ENCODE measurements at places on chromosomes 5 and 9.
A peak's percentile ranks its signal among the peaks of the same experiment; 100 is the strongest.

- no peak for DNase-seq
Observed at GRCh38 chr9:134305533-134305932, 20.7 kb upstream of the RXRA start.

DNA sequence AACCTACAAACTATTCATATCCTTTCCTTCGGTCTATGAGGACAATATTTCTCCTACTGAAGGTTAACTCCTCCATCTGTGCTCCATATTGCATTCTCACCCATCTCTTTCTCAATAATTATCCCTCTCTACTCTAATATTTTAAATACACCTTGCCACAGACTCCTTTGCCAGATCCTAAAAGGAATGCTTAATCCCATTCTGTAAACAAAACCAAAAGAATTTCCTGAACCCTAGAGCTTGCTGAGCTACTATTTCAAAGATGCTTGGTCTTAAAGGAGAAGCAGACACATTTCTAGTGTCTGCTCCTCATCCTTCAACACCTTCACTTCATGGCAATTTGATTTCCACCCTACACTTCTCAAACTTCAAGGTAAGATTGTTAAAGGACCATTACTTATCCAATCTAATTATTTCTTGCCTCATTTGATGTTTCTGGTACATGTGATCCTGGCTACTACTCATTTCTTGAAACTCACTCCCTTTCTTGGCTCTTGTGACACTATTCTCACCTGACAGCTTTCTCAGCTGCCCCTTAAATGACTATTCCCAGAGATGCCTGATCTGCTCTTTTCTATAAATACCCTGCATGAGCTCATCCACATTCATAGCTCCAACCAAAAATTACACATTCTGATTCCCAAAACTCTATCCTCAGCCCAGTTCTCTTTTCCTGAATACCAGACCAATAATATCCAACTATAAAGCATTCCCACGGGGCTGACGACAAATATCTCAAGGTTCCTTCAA, 20.2 kb downstream of the HOMER1 start:
- no peak for DNase-seq

DNA sequence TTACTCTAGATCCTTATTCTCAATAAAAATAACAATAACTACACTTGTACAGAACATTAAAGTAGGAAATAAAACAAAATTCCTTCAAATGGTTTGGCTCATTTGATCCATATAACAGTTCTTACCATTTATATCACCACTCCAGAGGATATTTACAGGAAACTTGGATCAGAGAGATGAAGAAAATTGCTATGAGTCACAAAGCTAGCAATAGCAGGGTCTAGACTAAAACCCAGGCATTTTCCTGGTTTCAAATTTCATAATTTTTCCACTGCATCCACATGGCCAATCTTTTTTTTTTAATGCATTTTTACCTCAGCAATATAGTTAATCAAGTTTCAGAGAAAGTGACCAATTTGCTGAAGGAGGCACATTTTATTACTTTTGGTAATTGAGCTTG, 299.2 kb downstream of the ELAVL2 start:
- no peak for DNase-seq

DNA sequence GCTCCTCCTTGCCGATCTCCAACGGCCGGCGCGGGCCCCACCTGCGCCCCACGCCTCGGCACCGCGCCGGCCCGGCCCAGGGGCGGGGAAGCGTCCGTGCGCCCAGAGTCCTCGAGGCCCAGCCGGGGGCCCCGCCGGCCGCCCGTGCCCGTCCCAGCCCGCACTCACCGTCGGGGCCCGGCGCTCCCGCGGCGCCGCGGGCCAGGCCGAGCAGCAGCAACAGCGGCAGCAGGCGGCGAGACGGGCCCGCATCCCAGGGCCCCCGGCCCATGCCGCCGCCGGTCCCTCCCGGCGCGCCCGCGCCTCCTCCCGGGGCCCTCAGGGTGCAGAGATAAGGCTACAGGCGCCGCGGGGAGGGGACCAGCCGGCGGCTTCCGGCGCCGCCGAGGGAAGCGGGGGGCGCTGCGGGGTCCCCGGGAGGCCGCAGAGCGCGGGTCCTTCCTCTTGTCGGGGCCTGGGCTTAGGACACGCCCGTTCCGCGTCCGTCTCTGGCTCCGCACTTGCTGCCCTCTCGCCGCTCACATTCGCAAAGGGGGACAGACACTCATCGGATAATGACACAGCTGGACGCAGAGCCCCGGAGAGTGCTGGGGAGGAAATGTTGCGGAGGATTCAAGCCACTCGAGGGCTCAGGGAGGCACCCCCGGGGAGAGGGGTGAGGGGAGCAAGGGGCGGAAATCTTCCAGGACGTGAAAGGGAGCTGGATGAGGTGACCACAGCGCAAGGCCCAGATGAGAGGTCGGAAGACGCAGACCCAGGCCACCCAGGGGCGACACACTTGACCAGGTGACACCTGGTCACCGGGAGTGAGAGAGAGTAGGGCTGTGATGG, at the start of gene SUSD1:
SUSD1 (minus strand) TSS at position 333 of the 831 bp plus-strand sequence; CDS start at position 271, 62 bp downstream.
- peak; percentile 62 for DNase-seq

DNA sequence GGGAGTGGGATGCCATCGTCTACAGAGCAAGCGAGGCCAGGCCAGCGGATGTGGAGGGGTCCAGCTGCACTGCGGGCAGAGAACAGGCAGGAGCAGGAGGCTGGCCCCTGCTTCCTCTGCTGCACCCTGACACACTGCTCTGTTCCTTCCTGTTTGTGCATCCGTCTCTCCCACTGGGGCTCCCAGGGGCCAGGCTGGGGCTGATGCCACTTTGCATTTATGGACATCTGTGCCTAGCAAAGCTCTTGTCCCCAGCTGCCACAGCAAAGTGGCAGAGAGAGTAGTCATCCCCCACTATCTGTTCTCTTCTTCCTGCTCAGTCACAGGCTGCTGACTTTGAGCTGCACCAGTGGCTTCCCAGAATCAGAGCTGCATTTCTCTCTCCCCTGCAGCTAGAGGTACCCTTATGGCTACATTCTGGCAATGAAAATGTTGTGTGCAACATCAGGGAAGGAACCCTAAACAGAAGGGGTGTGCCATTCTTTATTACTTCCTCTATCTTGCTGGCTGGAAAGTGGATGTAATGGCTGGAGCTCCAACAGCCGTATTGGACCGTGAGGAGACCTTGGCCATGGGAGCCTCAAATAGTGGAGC, 4.2 kb upstream of the NINJ1 start:
- DNase-seq = no peak

GRCh38 chr5:96143450-96143849, 181.8 kb upstream of the ELL2 start:
- DNase-seq = no peak

Measured in lung (tissue), 17 donors.